RWPE1 (cell line): ENCODE measurements at places on chromosomes 3 and 15.

GRCh38 chr3:18234717-18235335, 190.3 kb downstream of the SATB1 start:
- no peak for DNase-seq

DNA sequence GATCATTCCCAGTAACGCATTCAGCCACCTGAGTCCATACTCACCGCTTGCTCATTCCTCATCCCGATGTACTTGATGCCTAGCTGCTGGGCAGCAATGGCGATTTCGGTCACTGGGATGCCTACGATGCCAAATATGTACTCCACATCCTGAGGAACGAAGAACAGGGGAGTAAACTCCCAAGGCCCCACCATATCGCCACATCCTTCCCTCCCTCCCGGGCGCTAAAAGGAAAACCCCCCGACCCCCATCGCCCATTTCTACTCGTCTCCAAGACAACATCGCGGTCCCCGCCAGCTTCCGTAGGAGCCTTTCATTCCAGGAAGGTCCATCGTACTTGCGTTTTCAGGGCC, 347 bp downstream of the HACL1 start:
- peak; percentile 4 for DNase-seq

DNA sequence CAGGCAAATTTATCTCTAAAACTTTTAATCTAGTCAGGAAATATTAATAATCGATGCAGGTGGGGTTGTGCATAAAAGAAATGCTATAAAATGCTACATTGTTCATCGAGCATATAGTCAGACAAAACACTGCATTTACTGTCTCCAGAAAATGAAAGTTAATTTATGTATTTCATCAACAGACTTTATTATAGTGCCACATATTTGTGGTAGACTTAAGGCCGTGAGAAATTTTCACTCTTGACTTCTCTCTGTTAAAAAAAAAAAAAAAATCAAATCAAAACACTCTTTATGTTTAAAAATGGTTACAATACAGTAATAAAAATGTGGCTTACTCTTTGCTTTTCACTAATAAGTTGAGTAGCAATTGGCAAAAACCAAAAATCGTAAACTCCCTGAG, 67.4 kb downstream of the RBMS3 start:
- no peak for DNase-seq

DNA sequence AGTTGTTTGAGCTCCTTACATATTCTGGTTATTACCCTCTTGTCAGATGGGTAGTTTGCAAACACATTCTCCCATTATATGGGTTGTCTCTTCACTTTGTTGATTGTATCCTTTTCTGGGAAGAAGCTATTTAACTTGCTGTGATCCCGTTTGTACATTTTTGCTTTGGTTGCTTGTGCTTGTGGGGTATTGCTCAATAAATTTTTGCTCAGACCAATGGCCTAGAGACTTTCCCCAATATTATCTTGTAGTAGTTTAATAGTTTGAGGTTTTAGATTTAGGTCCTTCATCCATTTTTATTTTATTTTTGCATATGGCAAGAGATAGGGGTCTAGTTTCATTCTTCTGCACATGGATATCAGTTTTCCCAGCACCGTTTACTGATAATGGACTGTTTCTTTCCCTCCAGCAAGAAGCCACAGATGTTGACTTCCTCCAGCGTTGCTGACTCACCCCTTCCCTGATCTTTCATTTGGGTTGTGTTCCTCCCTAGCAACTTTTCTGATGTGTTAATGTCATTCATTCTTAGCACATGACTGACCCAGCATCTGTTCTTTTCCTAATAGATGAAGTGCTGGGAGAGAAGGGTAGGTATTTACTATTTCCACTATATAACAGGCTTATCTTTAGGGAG, 166.7 kb upstream of the SGO1 start:
- DNase-seq: no peak

DNA sequence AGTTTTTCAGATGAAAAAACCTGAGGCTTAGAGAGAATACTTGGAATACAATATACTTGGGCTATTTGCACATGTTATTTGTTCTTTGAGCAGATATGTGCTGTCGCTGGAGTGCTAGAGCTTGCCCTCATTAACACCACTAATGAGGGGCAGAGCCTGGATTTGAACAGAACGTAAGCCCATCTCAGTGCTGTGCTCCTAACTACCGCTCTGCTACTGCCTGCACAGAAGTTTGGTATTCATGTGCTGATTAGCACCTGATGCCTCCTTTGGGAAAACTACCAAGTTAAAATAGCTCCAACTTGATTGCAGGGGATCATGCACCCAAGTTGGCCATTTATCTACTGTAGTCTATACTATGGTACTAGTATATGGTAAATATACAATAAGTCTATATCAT, 3.6 kb downstream of the GPR87 start:
- DNase-seq: no peak

- DNase-seq: no peak
Measured at GRCh38 chr15:96326328-96327154, 4.0 kb upstream of the NR2F2 start.

DNA sequence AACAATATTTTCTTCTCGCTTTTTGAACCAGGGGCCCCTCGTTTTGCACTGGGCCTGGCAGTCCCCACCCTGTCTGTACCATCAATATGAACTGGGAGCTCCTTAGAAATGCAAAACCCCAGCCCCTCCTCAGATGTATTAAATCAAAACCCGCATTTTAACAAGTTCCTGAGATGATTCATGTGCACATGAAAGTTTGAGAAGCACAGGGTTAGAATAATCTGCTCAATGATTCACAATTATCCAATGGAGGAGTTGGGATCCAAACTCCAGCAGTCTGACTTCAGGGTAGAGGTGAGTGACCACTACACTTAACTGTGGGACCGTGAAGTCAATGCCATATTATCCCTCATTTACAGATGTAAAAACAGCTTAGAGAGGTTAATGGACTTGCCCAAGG, 256.4 kb downstream of the IGSF11 start:
- DNase-seq: no peak

DNA sequence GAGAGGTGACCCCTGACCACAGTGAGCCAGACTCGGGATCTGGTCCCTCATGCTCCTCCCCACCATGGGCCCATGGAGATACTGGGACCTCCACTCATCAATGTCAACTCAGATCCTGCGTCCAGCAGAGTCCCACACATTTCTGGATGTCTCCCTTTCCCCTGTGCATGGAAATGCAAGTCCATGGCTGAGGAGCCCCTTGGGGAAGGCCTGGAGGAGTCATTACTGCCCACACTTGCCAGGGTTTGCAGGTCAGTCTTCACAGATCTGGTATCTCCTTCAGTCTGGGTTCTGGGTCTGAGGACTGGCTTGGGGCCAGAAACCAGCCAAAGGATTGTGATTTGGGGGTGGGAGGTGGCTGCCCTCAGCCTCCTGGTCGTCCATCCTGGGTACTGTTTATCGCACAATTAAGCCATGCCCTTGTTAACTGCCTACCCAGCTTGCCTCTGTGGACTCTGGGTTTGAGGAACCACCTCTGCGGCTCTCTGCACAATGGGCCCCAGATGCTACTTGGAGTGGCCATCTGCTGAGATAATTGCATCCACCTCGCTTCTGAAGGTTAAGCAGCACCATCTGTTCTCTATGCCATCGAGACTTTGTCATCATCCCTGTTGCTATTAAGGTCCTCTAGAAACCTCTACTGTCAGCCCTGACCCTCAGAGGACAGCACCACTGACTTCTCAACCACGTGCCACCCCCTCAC, 49.9 kb upstream of the KLF13 start:
- DNase-seq: no peak

DNA sequence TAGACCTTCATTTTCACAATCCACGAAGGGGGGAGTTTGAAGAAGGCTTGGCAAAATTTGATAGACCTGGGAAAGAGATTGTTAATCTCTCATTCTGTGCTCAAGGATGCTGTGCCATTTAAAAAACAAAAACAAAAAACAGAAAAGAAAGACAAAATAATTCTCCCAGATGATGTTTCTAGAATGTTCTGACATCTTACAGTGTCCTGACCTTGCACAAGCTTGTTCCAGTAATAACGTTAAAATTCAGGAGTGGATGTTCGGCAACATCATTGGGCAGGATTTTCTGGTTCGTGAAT, 79.9 kb downstream of the SMAD3 start:
- DNase-seq: no peak

DNA sequence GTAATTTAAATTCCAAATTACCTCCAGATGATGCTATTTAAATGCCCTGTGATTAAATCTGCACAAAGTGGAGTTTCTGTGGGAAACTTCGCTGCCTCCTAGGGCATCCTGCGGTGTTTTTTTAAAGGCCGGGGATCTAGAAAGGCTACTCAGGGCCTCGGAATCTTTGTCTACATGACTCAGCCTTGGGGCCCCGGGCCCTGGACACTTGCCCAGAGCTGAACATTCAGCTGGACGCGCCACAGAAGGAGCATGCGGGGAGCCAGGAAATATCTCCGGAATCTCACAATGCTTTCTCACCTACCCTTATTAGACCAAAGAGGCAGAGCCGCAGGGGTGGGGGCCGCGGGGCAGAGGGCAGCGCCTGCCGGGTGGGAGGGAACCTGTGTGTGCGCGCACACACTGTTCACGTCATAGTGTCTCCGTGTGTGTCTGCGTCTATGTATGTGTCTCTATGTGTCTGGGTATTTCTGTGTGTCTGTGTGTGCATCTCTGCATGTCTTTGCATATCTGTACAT, 145.5 kb upstream of the TPM1 start:
- peak; percentile 97 for DNase-seq

DNA sequence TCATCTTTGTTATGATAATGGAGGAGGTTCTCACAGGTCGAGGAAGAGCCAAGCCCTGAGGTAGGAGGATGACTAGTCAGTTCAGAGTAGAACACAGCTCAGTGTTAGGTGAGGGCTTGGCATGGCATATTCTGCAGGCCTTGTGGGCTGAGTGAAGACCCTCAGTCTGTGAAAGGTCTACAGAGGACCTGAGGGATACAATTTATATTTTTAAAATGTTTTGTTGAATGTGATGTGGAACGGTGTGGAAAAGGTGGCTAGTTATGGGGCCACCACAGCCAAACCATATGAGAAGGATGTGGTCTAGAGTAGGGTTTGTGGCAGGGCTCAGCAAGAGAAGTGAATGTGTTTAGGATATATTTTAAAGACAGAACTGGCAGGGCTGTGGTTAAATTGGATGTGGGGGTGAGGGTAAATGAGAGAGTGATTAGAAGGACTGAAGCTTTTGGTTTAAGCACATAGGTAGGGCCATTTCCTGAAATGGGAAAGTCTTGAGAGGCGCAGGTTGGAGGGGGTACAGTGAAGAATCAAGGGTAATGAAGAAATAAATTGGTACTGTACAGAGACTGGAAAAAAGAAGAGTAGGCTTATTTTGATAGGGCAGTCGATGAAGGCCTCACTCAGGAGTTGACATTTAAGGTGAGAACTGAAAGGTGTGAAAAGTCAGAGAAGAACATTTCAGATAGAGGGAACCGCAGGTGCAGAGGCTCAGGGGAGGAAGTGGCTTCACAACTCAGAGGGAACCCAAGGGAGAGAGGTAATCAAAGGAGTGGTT, 60.5 kb downstream of the SPTSSB start:
- no peak for DNase-seq

- no peak for DNase-seq
Measured at GRCh38 chr3:16790432-16791400, 94.0 kb upstream of the PLCL2 start.

GRCh38 chr3:55574671-55575070, 87.6 kb upstream of the WNT5A start:
- DNase-seq: no peak

- no peak for DNase-seq
Measured at GRCh38 chr15:99436542-99437314, 129.1 kb upstream of the MEF2A start.

DNA sequence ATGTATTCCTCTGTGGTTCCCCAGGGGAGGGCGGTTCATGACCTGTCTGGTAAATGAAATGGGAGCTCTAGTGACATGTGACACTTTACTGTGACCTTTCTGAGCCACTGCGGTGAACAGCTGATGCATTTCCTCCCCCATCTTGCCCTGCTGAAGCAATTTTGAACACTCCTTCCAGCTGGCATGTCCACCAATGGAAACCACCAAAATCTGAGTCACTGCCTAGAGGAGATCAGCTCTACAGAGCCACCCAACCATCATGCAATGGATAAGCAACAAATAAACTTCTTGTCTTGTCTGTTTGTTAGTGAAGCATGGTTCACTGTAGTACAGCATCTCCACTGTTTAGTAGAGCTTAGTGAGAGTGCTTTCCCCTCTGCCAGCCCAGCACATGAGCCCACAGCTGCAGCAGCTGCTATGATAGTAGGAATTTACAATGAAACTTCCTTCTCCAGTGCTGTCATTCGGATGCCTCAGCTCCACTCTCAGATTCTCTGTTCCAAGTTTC, 479.4 kb downstream of the NTRK3 start:
- DNase-seq: no peak

- DNase-seq: no peak
Measured at GRCh38 chr3:151912028-151912427, 38.6 kb downstream of the SUCNR1 start.

GRCh38 chr3:113249111-113249510, 37.8 kb downstream of the BOC start:
- DNase-seq: peak; percentile 37

- no peak for DNase-seq
Measured at GRCh38 chr3:79200456-79200855, 567.3 kb downstream of the ROBO1 start.

- no peak for DNase-seq
Measured at GRCh38 chr15:35654332-35654731, 108.4 kb upstream of the DPH6 start.

GRCh38 chr3:186754006-186754405, 29.4 kb upstream of the EIF4A2 start:
- peak; percentile 38 for DNase-seq

- peak; percentile 65 for DNase-seq
Measured at GRCh38 chr3:123489400-123490004, 40.6 kb upstream of the ADCY5 start.

GRCh38 chr15:63006032-63006878, 36.3 kb upstream of the TPM1 start:
- peak; percentile 47 for DNase-seq

- DNase-seq: no peak
Measured at GRCh38 chr3:128235207-128235926, 82.1 kb downstream of the EEFSEC start.

- no peak for DNase-seq
Measured at GRCh38 chr15:48533982-48534381, 111.5 kb downstream of the FBN1 start.

- no peak for DNase-seq
Measured at GRCh38 chr3:103873897-103874545, 1439.2 kb downstream of the ZPLD1 start.

- no peak for DNase-seq
Measured at GRCh38 chr3:71307991-71308697, 275.4 kb downstream of the FOXP1 start.

DNA sequence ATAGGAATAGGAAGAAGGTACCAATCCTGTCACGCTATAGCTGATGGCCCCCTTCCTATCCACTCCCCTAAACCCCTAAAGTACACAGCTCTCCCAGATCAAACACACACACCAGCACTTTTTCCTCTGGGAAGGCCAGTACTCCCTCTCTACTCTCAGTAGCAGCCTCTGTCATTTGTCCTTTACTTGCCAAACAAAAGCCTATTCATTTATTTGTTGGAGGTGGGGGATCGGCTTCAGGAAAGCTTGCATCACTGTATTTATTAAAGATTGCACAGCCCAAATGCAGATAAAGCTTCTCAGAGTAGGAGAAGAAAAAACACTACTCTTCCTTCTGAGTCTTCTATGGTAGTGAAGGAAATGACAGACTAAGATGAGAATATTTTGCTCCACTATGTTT, 429.7 kb upstream of the RASGRP1 start:
- DNase-seq: no peak
